ENCODE measurements at places on chromosomes 6 and 20.

DNA sequence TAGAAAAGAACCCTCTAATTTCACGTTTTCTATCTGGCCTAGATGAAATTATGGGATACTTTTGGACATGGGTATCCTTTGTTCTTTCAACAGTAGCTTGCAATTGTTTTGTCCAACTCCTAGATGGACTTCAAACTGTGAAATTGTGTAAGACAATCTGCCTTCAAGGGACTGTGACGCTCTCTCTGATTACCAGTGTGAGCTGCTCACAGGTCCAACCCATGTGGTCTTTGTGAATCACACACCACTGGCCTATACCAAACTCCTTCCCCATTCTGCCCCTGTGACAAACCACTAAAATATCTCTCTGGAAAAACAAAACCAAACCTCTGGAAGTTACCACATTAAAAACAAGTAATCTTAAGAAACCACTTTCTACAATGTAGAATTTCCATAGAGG, 59.5 kb downstream of the NINL start:
- DNase-seq = no peak

DNA sequence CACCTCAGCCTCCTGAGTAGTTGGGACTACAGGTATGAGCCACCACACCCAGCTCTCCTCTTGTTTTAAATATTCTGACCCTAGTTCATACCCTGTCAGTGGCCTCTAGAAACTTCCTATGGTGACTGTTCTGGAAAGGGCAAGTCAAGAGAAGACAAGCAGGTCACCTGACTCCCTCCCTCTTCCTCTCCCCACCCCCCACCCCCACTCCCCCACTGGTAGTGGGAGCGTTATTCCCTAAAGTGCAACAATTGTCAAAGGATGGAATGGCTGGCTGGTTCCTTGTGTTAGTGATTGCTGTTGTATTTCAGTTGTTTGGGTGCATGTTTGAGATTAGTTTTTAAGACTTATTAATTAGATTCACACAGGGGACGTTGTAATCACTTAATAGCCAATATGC, 136.1 kb downstream of the CARMIL1 start:
- DNase-seq = no peak

DNA sequence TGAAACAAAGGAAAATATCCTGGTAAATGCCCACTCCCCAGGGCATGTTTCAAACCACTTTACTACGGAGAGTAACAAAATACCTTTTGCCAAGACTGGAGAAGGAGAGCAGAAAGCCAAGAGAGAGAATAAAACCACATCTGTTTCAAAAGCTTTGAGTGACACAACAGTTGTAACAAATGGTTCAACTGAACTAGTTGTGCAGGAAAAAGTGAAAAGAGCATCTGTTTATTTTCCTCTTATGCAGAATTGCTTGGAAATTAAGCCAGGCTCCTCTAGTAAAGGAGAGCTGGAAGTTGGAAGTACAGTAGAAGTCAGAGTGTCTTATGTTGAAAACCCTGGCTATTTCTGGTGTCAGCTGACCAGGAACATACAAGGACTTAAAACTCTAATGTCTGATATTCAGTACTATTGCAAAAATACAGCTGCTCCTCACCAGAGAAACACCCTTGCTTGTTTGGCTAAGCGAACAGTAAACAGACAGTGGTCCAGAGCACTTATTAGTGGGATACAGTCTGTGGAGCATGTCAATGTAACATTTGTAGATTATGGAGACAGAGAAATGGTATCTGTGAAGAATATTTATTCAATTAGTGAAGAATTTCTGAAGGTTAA, 2.6 kb downstream of the TDRD6 start:
- no peak for DNase-seq

GRCh38 chr20:704726-705125, 29.1 kb upstream of the SCRT2 start:
- no peak for DNase-seq

All from cortex of kidney (tissue), 1 donor.